ENCODE measurements at places on chromosomes 2 and 18.

DNA sequence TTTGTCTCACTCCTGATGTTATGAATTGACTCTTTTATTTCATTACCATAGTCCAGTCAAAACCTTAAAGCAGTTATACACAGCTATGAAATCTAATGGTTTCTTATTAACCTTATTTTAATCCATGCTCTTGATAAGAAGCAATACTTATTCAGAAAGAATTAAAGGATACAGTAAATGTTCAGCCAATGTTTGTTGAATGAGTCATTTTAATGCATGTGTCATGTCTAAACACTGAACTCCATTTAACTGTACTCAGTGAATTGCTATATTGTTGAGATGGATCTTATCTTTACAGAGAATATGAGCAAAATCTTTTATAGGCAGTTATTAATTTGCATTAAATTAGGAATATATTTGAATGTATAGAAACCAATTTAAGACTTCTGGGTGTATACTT is 135.1 kb upstream of the TFPI start:
- no peak for DNase-seq

- DNase-seq, result no peak
Observed at GRCh38 chr2:65791404-65791975, 359.1 kb upstream of the SPRED2 start.

DNA sequence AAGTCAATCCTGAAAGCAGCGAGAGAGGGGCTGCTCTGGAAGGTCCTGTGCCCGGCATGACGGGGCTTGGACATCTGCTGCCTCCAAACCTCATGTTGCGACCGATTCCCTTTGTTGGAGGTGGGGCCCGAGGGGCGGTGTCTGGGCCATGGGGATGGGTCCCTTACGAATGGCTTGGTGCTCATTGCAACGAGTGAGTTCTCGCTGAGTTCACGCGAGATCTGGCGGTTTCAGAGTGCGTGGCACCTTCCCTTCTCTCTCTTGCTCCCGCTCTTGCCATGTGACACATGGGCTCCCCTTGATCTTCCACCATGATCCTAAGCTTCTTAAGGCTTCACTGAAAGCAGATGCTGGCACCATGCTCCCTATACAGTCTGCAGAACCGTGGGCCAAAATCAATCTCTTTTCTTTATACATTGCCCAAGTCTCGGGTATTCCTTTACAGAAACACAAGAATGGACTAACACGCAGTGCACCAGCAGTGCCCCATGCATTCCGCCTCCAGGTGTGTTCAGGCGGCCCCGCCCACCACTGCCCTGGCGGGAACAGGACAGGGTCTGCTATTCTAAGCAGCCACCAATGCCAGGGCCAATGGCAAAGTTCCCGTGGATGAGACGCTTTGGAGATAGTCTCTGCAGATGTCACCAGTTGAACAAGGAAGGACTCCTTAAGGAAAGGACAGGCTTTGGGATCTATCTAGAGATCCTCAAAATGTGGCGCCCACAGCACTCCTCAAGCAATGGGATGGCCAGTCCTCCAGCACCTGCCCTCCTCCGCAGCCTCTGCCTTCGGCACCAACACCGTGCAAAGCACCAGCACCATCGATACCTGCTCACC is 63.4 kb downstream of the ZNF516 start:
- DNase-seq, result no peak

GRCh38 chr2:37355735-37356134 is 11.3 kb downstream of the QPCT start:
- DNase-seq, result no peak

GRCh38 chr2:218125626-218126080 is at the start of gene CXCR2:
CXCR2 (plus strand) TSS chr2:218126028; CDS start chr2:218134802, 8,774 bp downstream.
- no peak for DNase-seq

DNA sequence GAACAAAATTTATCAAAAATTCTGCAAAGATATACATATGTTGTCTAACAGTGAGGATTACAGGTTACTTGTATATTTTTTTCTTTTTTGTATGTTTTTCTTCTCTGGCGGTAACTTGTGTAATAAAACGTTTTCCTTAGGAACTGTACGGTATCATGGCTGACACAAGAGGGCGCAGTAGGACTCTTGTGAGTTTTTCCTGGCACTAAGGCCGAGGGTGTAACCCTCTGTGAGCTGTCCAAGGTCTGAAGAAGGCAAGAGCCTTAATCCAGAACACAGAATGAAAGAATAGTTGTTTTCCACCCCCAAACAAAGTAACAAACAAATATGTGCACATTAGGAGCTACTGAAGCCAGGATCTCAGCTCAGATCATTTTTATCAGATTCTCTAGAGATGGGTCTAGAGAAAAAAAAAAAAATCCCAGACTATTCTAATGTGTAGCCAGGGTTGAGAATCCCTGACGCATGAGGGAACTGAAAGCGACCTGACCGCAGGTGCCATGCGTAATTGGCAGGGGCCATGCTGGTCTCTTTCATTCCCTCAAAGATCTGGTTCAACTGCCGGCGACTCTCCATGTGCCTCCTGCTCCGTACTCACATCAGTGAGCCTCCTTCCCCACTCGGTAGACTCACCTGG is 27.0 kb downstream of the TMEM200C start:
- DNase-seq, result peak; percentile 49

- DNase-seq, result no peak
Observed at GRCh38 chr2:23788100-23788499, 138.8 kb downstream of the ATAD2B start.

DNA sequence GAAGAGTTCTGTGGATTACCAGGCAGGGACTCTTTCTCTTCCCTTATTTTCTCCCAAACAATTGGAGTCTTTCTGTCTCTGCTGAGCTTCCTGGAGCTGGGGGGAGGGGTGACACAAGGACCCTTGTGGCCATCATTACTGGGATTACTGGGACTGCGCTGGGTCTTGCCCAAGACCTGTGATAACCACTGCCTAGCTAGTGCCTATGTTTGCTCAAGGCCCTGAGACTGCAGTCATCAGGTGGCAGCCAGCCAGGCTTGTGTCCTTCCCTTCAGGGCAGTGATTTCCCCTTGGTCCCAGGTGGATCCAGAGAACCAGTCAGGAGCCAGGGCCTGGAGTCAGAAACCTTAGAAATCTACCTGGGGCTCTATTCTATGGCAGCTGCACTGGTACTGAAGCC is 355.6 kb downstream of the PARD3B start:
- no peak for DNase-seq

GRCh38 chr2:152475982-152476381 is 141.0 kb downstream of the FMNL2 start:
- no peak for DNase-seq

- peak; percentile 41 for DNase-seq
Observed at GRCh38 chr18:59996370-59996966, 96.7 kb downstream of the PMAIP1 start.

GRCh38 chr18:79947881-79948610 is 3.4 kb downstream of the SLC66A2 start:
- no peak for DNase-seq

DNA sequence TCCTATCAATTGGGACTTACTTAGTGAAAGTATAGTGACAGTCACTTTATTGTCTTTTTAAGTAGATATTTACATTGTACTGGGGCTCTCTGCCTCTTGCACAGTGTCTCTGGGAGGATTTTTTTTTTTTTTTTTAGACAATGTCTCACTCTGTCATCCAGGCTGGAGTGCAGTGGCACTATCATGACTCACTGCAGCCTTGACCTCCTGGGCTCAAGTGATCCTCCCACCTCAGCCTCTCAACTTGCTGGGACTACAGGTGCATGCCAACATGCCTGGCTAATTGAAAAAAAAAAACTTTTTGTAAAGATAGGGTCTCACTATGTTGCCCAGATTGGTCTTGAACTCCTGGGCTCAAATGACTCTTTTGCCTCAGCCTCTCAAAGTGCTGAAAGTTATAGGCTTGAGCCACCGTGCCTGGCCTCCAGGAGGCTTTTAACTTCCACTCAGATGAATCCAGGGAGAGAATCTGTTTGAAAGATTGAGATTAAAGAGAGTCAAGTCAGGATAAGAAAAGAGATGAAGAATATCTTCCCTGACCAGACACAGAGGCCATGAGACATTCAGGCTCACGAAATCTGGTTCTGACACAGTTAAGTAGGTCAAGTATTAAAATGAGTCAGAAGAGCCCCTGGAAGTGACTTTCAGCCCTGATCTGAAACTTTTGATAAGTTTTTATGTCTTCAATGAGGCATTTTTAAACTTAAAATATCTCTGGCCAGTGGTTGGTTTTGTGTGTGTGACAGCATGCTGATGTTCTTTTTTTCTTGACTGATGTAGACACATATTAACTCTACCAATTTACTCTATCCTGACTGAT is 18.3 kb downstream of the ARHGEF33 start:
- DNase-seq, result no peak

GRCh38 chr18:37464257-37464656 is 101.3 kb downstream of the CELF4 start:
- no peak for DNase-seq

GRCh38 chr2:175523001-175523400 is 341.5 kb upstream of the ATP5MC3 start:
- DNase-seq, result no peak

GRCh38 chr18:46289931-46290330 is 185.7 kb downstream of the HAUS1 start:
- DNase-seq, result peak; percentile 5

DNA sequence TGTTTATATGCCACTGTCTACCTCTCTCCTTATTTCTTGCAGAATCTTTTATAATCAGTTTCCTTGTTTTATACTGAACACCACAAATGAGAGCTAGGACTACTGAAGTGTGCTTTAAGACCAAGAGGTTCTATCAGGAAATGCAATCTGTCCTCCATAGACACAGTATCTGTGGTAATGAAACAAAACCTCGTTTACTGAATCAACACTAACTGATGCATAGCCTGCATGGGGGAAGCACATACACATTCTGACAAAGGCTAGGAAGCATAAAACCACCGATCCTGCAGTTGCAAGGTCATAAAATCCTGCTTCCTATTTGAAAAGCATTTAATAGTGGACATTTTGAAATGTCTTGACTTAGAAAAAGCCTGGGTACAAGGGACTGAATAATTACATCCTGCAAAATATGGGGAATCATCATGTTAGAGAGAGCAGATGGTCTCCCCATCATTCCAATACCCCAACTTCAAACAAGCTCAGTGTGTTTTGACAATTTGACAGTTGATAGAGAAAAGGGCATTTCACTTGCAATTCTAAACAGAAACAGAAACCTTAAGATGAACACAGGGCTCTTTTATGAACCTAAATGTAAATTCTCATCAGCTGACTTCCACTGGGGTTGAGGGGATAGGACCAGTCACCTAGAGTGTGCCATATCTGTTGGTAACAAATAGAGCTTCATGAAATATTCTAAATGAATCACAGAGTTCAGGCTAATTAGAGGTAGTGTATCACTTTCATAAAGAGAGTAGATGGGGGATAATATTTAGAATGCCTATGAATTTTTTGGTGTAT is 1845.6 kb upstream of the PIK3C3 start:
- no peak for DNase-seq

DNA sequence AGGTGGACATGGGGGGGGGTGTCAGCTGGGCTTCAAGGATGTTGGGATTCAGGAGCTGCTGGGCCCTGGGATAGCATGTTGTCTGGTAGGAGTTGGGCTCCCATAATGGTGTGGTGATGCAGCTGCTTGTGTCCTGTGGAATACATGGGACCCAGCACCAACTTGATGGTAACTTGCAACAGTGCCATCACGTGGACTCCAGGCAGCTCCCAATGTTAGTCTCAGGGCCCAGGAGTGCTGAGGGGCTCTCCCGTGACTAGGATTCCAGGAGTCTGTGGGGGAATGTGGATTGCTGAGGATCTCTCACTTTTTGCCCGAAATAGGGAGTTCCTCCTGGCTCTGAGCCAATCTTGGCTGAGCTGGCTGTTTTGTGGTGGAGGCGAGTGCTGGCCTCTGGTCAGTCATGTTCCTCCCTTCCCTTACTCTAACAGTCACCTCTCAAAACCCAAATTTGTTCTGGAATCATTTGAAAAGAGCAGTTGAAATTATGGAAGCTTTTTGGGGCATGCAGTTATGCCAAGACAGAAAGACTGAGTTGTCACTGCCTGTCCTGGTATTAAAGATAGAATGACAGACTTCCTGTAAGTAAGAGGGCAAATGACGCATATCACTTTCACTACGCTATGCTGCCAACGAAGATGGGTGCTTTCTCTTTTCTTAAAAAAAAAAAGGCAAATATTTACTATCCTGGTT is 607.1 kb downstream of the ADCYAP1 start:
- DNase-seq, result no peak

GRCh38 chr18:2627821-2628276 is 27.7 kb upstream of the SMCHD1 start:
- DNase-seq, result no peak

GRCh38 chr2:234885886-234886285 is 65.9 kb upstream of the SH3BP4 start:
- DNase-seq, result peak; percentile 6

GRCh38 chr2:161039071-161039470 is 121.2 kb upstream of the TANK start:
- DNase-seq, result no peak

- no peak for DNase-seq
Observed at GRCh38 chr2:101064505-101064867, 62.4 kb downstream of the RPL31 start.

- DNase-seq, result no peak
Observed at GRCh38 chr18:52569492-52569891, 229.5 kb downstream of the DCC start.

DNA sequence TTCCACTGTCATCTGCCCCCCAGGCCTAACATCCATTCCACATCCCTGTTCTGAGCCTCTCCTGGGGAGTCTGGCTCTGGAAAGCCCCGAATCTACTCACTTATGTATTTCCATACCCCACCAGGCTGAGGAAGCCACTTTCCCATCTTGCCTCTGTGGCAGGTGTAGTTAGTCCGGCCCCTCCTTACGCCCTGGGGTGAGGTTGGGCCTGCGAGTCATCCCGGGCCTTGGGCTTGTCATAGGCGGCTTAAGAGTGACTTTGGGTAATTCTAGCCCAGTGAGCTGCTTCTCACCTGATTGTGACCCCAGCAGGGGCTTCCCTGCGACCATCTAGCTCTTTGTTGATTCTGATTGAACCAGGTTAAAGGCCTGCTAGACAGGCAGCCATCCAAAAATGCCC is 21.1 kb downstream of the PCARE start:
- no peak for DNase-seq

GRCh38 chr2:59297816-59298215 is 1056.7 kb upstream of the FANCL start:
- DNase-seq, result no peak

GRCh38 chr2:222622910-222623309 is 33.0 kb downstream of the FARSB start:
- DNase-seq, result no peak

DNA sequence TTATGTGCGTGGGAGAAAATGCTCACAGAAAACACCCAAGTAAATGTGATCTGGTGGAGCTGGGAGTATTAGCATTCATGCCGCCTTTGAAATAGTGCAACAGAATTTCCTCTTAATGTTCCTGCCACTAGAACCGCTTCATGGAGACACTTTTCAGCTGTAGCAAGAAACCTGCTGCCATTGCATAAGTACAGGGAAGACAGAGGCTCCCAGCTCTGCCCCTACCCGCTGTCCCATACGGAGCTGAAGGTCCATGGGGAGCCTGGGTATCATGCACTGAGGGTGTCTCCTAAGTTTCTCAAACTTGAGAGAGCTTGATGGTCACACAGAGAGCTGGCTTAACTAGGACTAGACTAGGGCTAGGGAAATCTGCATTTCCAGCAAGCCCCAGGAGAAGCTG is 49.6 kb downstream of the CRIM1 start:
- DNase-seq, result no peak

- DNase-seq, result no peak
Observed at GRCh38 chr18:427005-427404, 73.5 kb downstream of the COLEC12 start.

GRCh38 chr2:15720561-15721307 is 129.1 kb downstream of the DDX1 start:
- no peak for DNase-seq
